ENCODE measurements at places on chromosomes 6 and 20.

DNA sequence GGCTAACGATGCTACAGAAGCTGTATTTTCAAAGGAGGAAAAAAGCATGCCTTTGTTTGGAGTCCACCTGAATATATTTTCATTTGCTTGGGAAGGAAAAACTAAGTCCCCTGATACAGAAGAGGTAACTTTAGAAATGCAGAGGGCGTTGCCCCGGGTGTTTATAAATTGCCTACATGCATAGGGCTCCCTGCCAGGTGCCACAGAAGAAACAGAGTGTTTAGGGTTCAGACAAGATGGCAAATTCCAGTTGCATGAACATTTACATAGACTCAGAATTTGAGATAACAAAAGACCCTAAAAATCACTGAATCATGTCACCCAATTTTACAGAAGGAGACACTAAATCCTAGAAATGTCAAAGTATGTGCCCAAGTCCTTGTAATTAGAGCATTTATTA, 19.9 kb downstream of the RIN2 start:
- DNase-seq, result no peak

DNA sequence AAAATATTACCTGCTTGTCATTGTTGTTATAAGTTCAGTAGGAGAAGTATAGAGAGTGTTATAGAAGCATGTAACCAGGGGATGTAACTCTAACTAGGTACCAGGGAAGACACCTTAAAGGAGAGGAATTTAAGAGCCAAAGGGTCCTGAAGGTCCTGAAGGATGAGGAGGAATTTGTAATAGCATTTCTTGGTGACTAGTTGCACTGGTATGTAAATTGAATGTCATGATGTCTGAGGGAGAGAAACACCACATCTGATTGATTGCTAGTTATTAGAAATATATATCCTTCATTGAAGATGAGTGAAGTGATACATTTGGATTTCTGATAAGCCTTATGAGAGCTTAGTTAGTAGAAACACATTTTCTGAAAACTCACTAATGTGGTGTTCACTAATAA, 643.8 kb downstream of the RFPL4B start:
- no peak for DNase-seq

DNA sequence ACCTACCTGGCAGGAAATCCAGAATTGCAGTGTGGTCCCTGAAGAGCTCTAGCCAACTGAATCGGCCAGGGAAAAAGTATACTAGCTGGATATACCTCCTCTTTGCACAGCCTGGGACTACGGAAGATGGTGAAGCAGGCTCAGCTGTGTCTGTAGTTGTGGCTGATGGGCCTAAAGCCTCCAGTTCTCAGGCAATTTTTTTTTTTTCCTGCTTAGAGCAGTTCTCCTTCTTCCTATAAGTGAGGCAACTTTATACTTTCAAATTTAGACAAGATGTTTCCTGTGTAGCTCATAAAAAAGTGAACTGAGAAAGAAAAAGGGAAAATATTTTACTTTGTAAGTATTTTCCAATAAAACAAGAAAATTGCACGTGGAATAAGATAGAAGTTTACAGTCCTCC, 172.9 kb downstream of the CARMIL1 start:
- DNase-seq, result no peak

GRCh38 chr6:115976321-115976870, 84.3 kb downstream of the FRK start:
- no peak for DNase-seq

All from cortex of kidney (tissue), 1 donor.